ENCODE measurements at places on chromosomes 6 and 20.

GRCh38 chr20:24160563-24161281 is 172.1 kb upstream of the GGTLC1 start:
- no peak for DNase-seq

GRCh38 chr6:43263314-43264178 is 20.3 kb downstream of the TTBK1 start:
- peak; percentile 62 for DNase-seq

DNA sequence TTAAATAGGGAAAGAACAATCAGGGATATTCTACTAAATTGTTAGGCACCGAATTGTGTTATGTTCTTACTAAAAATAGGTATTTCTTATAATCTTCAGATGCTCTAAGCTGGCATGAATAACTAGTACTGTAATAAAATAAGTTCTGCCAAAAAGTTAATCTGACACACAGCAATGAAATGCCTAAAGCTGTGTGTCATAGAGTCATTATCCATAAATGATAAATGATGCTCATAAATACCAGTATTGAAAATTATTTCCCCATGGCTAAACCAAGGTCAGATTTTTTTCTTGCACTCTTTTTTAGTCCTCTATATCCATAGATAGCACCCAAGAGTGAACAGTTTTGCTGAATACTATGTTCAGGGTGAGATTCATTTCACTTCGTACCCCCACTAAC is 11.7 kb upstream of the PRIM2 start:
- no peak for DNase-seq

GRCh38 chr6:7473805-7474719 is 67.4 kb upstream of the DSP start:
- DNase-seq = no peak

DNA sequence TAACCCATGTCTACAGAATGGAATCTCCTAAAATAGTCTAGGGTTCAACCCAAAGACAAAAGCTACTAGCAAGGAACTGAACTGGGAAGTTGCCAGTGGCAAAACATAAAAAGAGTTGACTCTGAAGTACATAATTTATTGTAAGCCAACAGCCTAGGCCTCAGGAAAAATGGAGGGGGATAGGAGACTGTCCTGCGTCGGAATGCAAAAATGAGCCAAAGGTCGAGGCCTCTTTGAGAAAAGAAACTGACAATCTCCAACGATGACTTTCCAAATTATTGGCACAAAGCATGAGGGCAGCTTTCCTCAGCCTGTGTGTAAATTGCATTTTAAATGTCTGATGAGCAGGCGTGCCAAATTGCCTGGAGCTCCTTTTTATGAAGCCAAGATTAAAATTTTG is 2.1 kb downstream of the COL12A1 start:
- no peak for DNase-seq

Measured in T-helper 1 cell (primary cell).